ENCODE measurements at places on chromosomes 1 and 21.

DNA sequence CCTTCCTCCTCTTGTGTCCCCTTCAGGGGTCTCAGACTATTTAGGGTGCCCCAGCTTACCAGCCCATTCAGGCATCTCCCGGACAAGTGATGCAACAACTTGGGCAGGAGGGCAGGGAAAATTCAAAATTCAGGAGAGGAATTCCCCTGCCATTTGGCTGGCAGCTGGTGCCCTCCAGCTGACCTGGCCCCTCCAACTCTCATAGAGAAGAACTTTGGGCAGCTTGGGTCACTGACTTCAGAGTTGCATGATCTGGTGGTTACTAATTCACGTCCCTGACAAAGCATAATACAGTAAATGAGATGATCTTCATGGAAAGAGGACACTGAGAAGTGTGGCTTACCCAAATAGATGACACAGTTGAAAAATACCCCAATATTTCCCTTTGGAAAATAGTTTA, at the start of gene FCAMR:
TSS of gene FCAMR (minus strand) at position 15 of the 400 bp plus-strand sequence. CDS start 335 bp downstream, outside the sequence.
- no peak for DNase-seq

- DNase-seq: no peak
Observed at GRCh38 chr1:35706846-35707600, 11.7 kb downstream of the C1orf216 start.

- DNase-seq: no peak
Observed at GRCh38 chr21:24171736-24172135, 1435.5 kb downstream of the MRPL39 start.

- no peak for DNase-seq
Observed at GRCh38 chr1:206793620-206794019, 21.3 kb upstream of the IL10 start.

GRCh38 chr1:62281922-62282555, 37.2 kb downstream of the KANK4 start:
- DNase-seq: no peak

DNA sequence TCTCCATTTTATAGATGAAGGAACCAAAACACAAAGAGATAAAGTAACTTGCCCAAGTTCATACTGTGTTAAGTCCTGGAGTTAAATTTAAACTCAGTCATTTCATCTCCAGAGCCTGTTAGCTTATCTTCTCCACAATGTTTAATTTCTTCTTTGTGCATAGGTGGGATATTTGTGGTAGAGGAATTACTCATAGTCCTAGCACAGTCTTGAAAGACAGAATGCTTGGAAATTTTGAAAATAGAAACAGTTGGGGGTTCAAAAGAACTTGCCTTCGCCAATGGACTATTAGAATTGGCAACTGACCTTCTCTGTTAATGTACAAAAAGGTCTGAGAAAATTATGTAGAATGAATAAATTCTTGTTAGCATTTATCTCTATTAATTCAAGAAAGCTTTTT, 832.0 kb upstream of the PRMT6 start:
- no peak for DNase-seq

All from NCI-H2227 treated with DMSO at 0.1 percent for 48 hours (cell line).